Activated T-helper 2 cell treated with anti-CD3 and anti-CD28 coated beads, Interferon-gamma antibody, Interleukin-2, Interleukin-4, amounts not matched to agents 10 μg/mL and 5 μg/mL and 100 μg/mL, durations not matched to agents 14 hours and 24 hours and 36 hours (primary cell): ENCODE measurements at places on chromosomes 5 and 9. TPM values are rescaled to one million over a fixed set of nuclear protein-coding genes. Genes with fewer than 3 reads are reported as not detected.

Gene PTPN3
- 9.2 and 9.4 TPM in 2 replicates for total RNA-seq

Gene MEIKIN
- total RNA-seq = not detected in 2 replicates

Gene TAF11L5
- total RNA-seq = not detected in 2 replicates

Gene TMEM252
- total RNA-seq = not detected in 2 replicates

Gene RNF44
- 64.7 and 70.3 TPM in 2 replicates for total RNA-seq

Gene PCDHB11
- total RNA-seq = not detected in 2 replicates

- no peaks in the 10 kb centered on the region for H3K4me1 ChIP-seq
- H3K27me3 ChIP-seq = no peaks in the 10 kb centered on the region
- no peak for DNase-seq
- H3K36me3 ChIP-seq = no peaks in the 10 kb centered on the region
Observed at GRCh38 chr9:16484180-16484579, 386.3 kb downstream of the BNC2 start.

DNA sequence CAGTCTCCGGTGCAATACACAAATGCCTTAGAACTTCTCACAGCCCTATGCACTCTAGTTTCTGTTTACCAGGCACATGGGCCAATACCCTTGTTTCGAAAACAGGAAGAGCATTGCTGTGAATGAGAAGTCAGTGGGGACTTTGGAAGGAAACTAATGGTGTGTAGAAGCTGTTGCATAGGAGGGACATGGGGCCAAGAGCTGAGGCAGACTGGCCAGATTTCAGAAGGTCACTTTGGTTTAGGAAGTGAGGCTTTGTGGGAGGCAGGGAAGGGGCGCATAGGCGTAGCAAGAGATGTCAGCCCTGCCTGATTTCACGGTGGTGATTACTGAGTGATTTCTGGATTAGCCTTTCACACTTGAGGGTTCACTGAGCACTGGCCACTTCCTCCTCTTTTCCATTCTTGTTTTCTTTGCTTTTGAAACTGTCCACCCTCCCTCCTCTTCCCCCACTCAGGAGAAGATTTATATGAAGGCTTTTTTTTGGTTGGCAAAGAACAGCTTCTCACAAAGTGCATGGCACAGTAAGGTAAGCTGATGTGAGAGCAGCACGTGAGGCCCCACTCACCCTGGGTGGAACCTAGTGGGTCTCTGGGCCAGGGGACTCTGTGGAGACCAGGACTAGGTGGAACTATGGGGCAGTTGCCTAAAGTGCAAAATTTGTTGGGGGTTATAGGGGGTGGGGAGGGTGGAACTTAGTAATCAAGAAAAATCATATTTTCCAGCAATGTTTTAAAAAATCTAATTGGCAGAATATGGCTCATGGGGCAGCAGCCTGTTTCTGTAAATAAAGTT is 6.1 kb upstream of the TMEM252 start:
- DNase-seq = no peak
- H3K27me3 ChIP-seq = peaks cover 21% of the 10 kb centered on the region
- H3K27ac ChIP-seq = no peak overlapping the region
- H3K4me3 ChIP-seq = no peak overlapping the region
- H3K4me1 ChIP-seq = peaks cover 7% of the 10 kb centered on the region
- H3K36me3 ChIP-seq = no peaks in the 10 kb centered on the region

DNA sequence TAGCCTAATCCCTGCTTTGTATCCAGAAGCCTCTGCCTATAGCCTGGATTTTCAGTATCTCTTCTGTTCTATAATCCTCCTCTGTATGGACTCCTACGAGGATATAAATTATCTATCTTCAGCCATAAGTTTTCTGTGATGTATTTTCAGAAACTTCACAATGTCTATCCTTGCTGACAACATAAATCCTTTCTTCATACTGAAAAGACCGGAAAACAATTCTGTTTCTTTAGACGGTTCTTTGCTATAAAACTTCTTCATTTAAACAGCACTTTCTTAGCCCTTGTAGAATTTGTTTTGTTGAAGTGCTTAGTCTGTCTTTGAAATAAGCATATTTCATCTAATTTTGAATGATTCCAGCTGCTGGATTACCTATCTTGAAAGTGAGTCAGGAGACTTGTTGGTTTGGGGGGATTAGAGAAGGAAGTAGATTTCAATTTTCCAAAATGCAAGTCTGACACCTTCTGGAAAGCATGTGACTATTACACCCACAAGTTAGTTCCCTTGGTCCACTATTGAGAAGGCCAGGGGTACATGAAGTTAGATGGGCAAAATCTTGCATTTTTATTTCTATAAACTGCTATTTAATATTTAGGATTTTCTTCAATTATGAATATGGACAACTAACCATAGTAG is 96.3 kb upstream of the RANBP3L start:
- no peak overlapping the region for H3K4me3 ChIP-seq
- no peaks in the 10 kb centered on the region for H3K4me1 ChIP-seq
- peaks cover 1% of the 10 kb centered on the region for H3K27me3 ChIP-seq
- H3K27ac ChIP-seq = no peak overlapping the region

- H3K27me3 ChIP-seq = peaks cover 4% of the 10 kb centered on the region
- H3K36me3 ChIP-seq = no peaks in the 10 kb centered on the region
- H3K4me1 ChIP-seq = no peaks in the 10 kb centered on the region
- no peak overlapping the region for H3K27ac ChIP-seq
- DNase-seq = no peak
Observed at GRCh38 chr5:148209151-148209770, 6.4 kb downstream of the SPINK6 start.

DNA sequence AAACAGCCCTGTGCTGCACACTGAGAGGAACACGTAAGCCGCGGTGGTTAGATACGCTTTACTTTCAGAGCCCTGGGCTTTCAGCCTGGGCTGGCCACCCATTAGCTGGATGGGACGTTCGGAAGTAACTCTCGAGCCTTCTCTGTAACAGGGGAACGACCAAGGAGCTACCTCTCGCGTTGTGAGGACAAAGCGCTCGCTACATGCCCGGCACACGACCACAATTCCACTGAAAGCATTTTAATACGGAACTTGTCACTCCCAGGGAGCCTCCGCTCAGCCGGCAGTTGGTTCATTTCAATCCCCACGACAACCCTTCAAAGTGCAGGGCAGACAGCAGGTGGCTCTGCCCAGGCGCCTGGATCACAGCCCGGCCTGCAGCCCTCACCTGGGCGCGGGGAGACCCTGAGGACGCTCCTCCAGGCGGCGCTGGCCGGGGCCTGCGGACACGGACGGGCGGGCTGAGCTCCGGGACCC is 368 bp downstream of the SURF1 start:
- peaks cover 48% of the 10 kb centered on the region for H3K36me3 ChIP-seq
- H3K4me3 ChIP-seq = peak overlapping the region; percentile 88
- no peak for DNase-seq
- peak overlapping the region; percentile 74 for H3K27ac ChIP-seq
- H3K27me3 ChIP-seq = no peaks in the 10 kb centered on the region
- peaks cover 35% of the 10 kb centered on the region for H3K4me1 ChIP-seq

DNA sequence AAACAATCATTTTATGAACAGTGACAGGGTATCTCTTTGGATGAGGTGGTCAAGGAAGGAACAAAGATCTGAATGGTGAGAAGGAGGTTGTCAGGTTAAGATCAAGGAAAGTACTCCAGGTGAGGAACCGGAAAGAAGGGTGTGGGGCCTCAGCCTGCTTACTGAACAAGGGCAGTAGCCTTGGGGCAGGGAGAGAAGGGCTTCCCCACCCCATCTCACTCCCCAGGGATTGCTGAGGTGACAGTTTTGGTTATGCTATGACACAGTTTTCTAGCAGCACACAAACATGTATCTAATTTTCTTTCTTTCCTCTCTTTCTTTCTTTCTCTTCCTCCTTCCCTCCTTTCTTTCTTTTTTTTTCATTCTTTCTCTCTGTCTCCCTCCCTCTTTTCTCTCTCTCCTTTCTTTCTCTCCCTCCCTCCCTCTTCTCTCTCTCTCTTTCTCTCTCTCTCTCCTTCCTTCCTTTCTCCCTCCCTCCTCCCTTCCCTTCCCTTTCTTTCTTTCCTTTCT is 4.1 kb upstream of the HDHD3 start:
- H3K27me3 ChIP-seq = no peaks in the 10 kb centered on the region
- no peaks in the 10 kb centered on the region for H3K4me1 ChIP-seq
- H3K36me3 ChIP-seq = peaks cover 3% of the 10 kb centered on the region
- H3K4me3 ChIP-seq = no peak overlapping the region

DNA sequence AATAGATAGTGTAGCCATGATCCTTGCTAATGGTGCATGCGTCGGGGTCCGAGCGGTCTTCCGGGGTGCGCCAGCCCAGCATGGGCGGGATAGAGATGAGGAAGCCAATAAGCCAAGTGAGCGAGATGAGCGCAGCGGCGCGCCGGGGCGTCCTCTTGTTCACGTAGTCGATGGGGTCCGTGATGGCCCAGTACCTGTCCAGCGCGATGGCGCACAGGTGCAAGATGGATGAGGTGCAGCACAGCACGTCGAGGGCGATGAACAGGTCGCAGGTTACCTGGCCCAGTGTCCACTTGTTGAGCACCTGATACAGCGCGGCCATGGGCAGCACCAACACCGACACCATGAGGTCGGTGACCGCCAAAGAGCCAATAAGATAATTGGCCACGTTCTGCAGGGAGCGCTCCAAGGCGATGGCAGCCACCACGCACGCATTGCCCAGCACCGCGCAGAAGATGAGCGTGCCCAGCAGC is 1.1 kb downstream of the HTR1A start:
- H3K4me1 ChIP-seq = no peaks in the 10 kb centered on the region
- DNase-seq = no peak

- no peaks in the 10 kb centered on the region for H3K36me3 ChIP-seq
- no peak overlapping the region for H3K4me3 ChIP-seq
- peaks cover 2% of the 10 kb centered on the region for H3K27me3 ChIP-seq
Observed at GRCh38 chr9:70625078-70625477, 210.6 kb upstream of the KLF9 start.

- H3K36me3 ChIP-seq = no peaks in the 10 kb centered on the region
- no peak overlapping the region for H3K27ac ChIP-seq
- no peak for DNase-seq
- peaks cover 14% of the 10 kb centered on the region for H3K27me3 ChIP-seq
- H3K4me3 ChIP-seq = no peak overlapping the region
Observed at GRCh38 chr9:88378317-88378716, 9.9 kb upstream of the SPIN1 start.

GRCh38 chr5:88769165-88769564 is 113.8 kb downstream of the MEF2C start:
- H3K27me3 ChIP-seq = peaks cover 18% of the 10 kb centered on the region
- no peak overlapping the region for H3K4me3 ChIP-seq
- no peak overlapping the region for H3K27ac ChIP-seq
- H3K36me3 ChIP-seq = no peaks in the 10 kb centered on the region

GRCh38 chr5:122788996-122789395 is 14.1 kb downstream of the SNX2 start:
- H3K27ac ChIP-seq = no peak overlapping the region
- H3K4me3 ChIP-seq = no peak overlapping the region
- H3K27me3 ChIP-seq = no peaks in the 10 kb centered on the region

DNA sequence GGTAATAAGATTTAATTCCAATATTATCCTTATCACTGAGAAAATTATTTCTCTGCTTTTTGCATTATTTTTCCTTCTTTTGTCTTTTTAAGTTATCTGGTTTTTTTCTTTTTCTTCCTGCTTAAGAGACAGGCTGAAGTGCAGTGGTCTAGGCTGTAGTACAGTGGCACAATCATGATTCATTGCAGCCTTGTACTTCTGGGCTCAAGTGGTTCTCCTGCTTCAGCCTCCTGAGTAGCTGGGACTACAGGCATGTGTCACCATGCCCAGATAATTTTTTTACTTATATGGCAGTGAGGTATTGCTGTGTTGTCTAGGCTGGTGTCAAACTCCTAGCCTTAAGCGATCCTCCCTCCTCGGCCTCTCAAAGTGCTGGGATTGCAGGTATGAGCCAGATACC is 93.9 kb downstream of the SLC44A1 start:
- no peak overlapping the region for H3K4me3 ChIP-seq
- H3K36me3 ChIP-seq = no peaks in the 10 kb centered on the region
- no peak for DNase-seq

- no peak overlapping the region for H3K4me3 ChIP-seq
- H3K4me1 ChIP-seq = peaks cover 15% of the 10 kb centered on the region
- no peak overlapping the region for H3K27ac ChIP-seq
- no peak for DNase-seq
Observed at GRCh38 chr9:6356904-6357303, 28.7 kb downstream of the TPD52L3 start.

DNA sequence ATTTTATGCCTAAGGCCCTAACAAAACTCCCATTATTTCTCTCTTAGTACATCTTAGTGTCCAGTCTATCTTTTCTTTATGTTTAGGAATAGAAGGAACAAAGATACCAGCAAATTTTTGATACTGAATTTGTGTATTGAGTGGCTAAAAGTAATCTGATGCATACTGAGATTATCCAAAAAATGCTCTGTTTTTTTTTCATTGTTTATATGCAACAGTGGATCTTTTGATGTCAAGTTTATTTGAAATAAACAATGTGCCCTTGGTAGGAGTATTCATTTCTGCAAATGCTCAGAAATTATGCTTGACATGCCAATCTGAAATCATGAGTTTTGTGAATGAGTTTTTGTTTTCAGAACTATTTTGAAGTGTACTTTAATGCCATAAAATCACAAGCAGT is 58.7 kb downstream of the CCDC192 start:
- no peaks in the 10 kb centered on the region for H3K4me1 ChIP-seq
- H3K4me3 ChIP-seq = no peak overlapping the region
- no peak overlapping the region for H3K27ac ChIP-seq
- DNase-seq = no peak
